ENCODE measurements at places on chromosomes 13 and 19.

DNA sequence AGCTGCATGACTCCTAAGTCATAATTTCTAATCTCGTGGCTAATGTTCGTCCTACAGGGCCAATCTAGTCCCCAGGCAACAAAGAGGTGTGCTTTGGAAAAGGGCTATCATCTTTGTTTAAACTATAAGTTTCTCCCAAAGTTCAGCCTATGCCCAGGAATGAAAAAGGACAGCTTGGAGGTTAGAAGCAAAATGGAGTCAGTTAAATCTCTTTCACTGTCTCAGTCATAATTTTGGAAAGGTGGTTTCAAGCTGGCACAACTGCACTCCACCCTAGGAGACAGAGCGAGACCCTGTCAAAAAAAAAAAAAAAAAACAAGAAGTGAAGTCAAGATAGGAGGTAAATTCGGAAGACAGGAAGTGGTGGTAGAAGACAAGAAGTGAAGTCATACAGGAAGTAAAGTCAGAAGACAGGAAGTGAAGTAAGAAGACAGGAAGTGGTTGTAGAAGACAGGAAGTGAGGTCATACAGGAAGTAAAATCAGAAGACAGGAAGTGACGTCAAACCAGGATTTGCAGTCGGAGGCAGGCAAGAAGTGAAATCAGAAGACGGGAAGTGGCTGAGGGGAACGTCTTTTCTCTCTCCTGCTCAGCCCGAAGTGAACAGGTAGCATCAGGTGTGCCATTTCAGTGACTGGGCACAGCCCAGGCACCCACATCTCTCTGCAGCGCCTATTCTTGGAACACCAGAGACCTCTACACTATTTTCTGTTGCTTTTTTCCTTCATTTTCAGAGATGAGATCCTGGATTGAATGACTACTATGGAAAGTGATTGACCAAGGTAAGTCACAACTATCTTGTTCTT lies 32.2 kb downstream of the GP6 start:
- peak; percentile 30 for DNase-seq

- DNase-seq: no peak
These were observed 6.3 kb downstream of the PLIN3 start for GRCh38 chr19:4861147-4861546.

DNA sequence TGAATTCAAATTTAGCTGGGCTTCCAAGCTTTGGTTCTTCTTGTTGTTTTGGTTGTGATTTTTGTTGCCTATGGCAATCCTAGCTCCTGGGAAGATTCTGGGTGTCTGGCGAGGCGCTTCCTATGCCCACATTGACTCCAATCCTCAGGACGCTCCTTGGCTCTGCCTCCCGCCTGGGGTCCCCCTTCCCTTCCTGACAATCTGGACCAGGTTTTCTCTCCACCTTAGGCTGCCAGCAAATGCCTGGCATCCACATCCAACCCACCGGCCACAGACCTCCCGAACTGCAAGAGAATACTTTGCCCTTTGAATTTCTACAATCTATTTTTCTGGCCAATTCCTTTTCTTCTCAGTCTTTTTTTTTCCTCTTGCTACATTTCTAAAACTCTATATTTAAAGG lies 186.9 kb upstream of the UBL3 start:
- no peak for DNase-seq

DNA sequence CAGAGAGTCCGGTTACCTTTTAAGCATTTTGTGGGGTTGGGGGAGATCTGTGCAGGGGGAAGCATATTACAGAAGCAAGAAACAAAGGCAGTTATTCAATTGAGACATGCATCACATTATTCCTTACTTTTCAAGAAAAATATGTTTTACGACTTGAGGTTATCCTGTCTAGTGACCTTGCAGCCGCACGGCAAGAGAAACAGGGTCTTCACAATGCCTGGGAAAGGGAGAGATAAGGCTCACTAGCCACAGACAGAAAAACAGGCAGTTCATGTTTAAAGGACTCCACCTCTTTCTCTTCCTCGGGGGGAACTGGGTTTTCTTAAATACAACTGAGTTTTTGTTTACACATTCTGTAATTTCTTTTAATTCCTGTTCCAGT lies 536 bp upstream of the NCR1 start:
- DNase-seq: no peak

DNA sequence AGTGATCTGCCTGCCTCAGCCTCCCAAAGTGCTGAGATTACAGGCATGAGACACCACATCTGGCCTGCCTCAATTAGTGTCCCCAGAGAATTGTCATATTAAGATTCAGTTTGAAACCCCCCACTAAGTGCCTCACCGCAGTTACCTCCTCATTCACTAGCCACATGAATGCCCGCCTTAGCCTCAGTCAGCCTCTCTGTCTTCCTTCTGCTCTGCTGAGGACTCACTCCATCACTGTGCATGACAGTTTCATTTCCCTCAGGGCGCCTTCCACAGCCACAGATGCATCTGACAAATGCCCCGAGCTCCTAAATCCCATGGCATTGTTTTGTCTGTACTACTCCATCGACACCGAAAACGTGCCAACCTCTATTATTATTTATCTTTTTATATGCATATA lies 23.3 kb downstream of the MIPEP start:
- no peak for DNase-seq

GRCh38 chr13:95903569-95903968 lies 149.6 kb downstream of the UGGT2 start:
- DNase-seq: no peak

DNA sequence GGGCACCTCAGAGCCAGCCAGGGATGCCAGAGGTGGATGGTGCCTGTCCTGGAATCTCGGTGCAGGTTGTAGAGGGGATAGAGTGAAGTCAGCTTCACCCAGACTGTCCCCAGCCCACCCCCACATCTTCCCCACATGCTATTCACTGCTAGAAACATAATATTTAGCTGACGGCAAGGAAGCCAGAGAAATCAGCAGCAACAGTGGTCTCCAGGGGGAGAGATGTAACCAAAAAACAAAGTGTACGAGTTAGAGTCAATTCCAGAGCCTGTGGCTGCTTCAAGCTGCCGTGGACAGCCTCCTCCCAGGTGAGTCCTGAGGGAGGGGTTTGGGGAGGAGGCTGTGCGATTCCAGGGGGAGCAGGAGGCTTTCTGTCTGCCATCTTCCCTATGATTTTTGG lies 97.6 kb downstream of the ZNF536 start:
- DNase-seq: no peak

DNA sequence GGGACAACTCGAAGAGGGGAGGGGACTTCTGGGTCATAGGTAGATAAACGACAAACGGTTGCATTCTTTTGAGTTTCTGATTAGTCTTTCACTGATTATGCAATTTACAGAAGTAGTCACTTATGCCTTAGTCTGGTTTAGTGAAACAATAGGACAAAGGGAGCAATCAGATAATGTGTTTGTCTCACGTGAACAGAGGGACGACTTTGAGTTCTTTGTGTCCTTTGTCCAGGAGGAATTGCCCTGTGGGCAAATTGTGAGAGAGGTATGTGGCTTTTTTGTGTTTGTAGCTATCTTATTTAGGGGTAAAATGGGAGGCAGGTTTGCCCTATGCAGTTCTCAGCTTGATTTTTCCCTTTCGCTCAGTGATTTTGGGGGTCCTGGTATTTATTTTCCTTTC lies 362.9 kb upstream of the PCDH20 start:
- peak; percentile 75 for DNase-seq

DNA sequence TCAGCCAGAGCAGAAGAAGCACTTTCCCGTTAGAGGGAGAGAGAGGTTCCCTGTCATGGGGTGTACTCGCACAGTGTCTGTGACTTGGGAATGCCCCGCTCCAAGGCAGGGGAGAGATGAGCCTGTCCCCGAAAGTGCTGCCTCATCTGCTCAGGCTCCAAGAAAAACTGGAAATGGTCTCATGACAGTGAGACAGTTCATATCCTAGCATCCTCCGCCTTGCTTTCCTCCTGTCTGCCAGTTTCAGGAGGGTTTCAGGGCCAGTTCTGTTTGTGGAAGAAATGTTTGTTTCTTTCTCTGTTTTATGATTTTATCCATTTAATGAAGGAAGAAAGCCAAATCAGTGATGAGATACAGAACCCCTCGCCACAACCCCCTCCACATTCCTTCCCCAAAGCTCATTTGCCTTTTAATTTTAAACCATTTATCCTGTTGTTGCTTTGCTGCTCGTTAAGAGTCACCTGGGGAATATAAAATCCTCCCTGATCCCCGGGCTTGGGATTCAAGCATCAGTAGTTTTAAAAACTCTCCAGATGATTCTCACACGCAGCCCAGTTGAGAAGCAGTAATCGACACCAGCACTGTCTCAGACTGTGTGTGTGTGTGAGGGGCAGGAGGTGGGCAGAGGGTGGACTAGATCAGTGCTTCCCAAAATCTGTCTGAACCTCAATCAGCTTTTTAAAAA lies 144.6 kb upstream of the UBL3 start:
- DNase-seq: no peak

DNA sequence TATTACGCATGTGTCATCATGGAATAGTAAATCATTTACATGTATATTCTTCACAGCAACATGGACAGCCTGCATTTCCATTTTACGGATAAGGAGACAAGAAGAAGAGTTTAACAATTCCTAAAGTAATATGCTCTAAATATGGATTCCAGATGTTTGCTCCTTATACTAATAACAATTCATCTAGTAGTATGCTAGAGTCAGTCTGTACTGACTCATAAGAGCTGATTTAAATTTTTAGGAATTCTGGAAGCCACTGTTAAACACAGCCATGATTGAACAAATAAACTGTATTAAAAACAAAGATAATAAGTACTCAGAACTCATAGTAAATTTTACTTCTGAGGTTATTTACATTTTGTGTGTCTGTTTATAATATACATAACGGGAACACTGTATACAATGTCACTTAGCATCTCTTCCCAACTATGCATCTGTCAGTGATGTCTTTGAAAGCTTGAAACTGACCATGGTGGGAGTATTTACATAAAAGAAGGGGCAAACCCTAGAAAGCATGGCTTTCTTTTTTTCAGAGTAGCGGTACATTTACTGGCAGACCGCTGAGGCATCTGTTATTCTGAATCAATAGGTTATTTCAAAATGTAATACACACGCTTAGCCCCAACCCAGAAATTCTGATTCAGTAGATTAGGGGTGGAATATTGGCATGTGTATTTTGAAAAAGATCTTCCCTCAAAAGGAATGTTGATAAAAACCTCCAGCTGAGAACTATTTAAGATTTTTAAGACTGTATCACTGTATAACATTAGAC lies 12.9 kb downstream of the ZC3H13 start:
- DNase-seq: no peak

DNA sequence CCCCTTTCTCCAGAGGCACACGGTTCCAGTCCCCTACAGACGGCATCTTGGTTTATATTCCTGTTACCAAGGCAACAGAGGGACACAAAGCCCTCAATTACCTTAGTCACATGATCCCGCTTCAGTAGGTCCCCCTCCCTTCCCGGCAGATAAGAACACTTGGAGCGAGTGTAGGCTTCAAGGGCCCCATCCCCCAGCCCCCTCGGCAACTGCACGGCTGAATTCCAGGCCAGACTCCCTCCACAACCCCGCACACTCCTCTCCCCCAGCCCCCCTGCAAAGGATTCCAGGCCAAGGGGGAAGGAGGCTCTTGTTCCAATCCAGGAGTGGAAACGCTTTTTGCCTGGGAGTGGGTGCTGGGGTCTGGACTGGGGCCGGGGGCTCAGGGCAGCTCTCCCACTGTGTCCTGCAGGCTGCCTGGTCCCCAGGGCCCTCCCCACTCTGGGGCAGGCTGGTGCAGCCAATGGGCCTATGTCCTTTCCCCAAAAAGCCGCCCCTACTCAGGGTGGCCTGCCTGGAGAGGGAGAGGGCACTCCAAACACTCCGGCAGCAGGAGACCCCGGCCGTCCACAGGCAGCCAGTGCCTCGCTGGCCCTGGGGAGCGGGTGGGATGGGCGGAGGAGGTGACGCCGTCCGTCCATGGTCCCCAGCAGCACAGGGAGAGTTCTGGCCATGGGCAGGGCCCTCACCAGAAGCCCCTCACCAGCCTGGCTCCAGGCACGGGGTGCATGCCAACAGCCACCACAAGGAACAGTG lies 62.6 kb downstream of the MLLT1 start:
- DNase-seq: peak; percentile 84

- no peak for DNase-seq
These were observed 80.7 kb upstream of the OLFM4 start for GRCh38 chr13:52947921-52948373.

All from HAP-1 (cell line).